Prostate gland (tissue), 2 donors: ENCODE measurements at places on chromosomes 7 and 10. TPM values are rescaled to one million over a fixed set of nuclear protein-coding genes. Genes with fewer than 3 reads are reported as not detected.

Gene PIK3CG
- total RNA-seq: 5.1 TPM

- DNase-seq: no peak
Observed at GRCh38 chr7:50393547-50394252, 56.5 kb downstream of the FIGNL1 start.

DNA sequence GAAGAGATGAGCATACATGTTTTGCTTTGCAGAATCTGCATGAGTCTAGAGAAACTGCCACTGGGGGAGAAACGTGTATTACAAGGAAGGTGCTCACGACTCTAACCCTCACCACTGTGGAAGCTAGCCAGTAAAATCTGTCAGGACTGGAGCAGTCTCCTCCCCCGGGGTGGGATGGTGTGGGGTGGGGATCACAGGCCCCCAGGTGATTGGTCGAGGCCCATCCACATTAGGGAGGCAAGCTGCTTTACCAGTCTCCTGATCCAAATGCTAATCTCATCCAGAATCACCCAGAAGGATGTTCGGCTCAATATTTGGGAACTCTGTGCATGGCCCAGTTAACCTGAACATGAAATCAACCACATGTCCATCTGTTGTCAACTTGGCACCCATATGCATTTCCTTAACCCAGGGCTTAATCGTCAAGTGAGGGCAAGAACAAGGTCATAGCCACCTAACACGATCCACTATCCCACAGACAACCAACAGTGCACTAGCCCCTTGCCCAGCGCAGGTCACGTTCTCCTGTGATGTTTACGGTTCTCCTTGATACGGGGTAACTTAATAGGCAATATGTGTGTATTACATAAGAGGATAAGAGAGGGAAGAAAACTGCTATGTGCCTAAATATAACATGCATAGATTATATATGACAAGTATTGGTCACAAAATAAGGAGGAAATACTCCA lies 40.8 kb downstream of the DNAJB6 start:
- no peak for DNase-seq

Gene JCAD
- total RNA-seq: 113 TPM

- no peak for DNase-seq
Observed at GRCh38 chr10:7302930-7303557, 107.8 kb downstream of the SFMBT2 start.

- no peak for DNase-seq
Observed at GRCh38 chr7:150325110-150325611, 1.8 kb upstream of the ACTR3C start.

- DNase-seq: no peak
Observed at GRCh38 chr7:155093596-155093995, 23.5 kb downstream of the HTR5A start.
